ENCODE measurements at places on chromosomes 7 and 10.
A peak's percentile ranks its signal among the peaks of the same experiment; 100 is the strongest.

GRCh38 chr7:19442016-19442785 lies 266.6 kb downstream of the POLR1F start:
- H3K4me1 ChIP-seq = peaks cover 9% of the 10 kb centered on the region
- DNase-seq = peak; percentile 15
- no peak overlapping the region for H3K27ac ChIP-seq

GRCh38 chr10:12041766-12042408 lies 722 bp downstream of the UPF2 start:
- peaks cover 21% of the 10 kb centered on the region for H3K4me1 ChIP-seq
- no peak for DNase-seq
- H3K27me3 ChIP-seq = no peaks in the 10 kb centered on the region
- peak overlapping the region; percentile 91 for H3K27ac ChIP-seq
- H3K4me3 ChIP-seq = peak overlapping the region; percentile 92

GRCh38 chr7:420142-421093 lies 99.2 kb downstream of the PDGFA start:
- H3K27ac ChIP-seq = no peak overlapping the region
- H3K36me3 ChIP-seq = peaks cover 9% of the 10 kb centered on the region
- no peaks in the 10 kb centered on the region for H3K27me3 ChIP-seq

DNA sequence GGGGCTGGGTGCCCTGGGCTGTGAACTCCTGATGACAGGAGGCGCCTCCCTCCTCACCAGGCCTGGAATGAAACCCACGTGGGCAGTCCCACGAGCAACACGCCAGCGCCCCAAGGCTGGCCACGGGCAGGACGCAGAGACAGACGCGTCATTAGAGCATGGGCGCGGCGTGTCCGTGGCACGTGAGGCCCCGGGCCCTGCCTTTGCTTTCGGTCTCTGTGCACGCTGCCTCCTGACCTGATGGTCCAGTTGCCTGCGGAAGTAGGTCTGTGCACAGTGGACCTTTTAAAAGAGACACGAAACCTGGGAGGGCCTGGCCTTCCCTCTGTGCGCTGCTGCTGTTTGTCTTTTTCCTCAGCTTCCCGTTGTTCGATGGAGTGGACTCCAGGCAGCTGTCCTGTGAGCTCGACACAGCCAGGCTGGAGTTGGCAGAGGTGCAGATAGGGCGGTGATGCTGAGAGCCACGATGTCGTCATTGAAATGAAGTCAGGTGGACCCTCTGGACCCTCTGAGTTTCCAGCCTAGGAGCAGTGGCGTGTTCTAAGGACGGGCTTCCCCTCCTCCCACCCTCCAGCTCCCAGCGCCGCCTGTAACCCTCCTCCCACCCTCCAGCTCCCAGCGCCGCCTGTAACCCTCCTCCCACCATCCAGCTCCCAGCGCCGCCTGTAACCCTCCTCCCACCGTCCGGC lies 40.1 kb upstream of the CFAP46 start:
- H3K27ac ChIP-seq = no peak overlapping the region
- no peak for DNase-seq
- H3K36me3 ChIP-seq = no peaks in the 10 kb centered on the region
- H3K4me1 ChIP-seq = peaks cover 3% of the 10 kb centered on the region

GRCh38 chr7:1716263-1717094 lies 46.4 kb downstream of the ELFN1 start:
- H3K4me3 ChIP-seq = no peak overlapping the region
- DNase-seq = no peak
- H3K36me3 ChIP-seq = no peaks in the 10 kb centered on the region
- peaks cover 53% of the 10 kb centered on the region for H3K4me1 ChIP-seq

DNA sequence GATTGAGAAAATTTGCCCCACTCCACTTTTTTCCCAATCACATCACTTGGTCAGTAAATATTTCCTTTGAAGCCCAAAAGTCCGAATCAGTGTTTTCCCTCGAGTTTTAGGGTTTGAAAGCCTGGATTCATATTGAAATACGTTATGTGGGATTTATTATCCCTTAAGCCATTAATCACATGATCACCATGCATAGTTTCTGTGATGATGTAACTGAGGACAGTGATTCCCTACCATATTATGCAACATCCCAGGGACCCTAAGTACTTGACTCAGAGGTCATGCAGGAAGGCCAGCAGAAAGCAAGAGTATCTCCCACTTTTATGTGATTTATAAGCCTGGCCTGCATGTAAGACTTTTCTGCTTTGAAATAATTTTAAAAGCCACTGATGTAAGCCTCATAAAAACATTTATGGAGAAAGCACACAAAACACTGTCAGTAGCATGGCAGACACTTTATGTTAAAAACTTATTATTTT lies 630.6 kb upstream of the ZWINT start:
- H3K4me3 ChIP-seq = no peak overlapping the region
- no peaks in the 10 kb centered on the region for H3K36me3 ChIP-seq
- H3K27me3 ChIP-seq = no peaks in the 10 kb centered on the region
- DNase-seq = no peak
- H3K27ac ChIP-seq = no peak overlapping the region
- H3K4me1 ChIP-seq = no peaks in the 10 kb centered on the region

Measured in WTC11 (cell line).